ENCODE measurements at places on chromosomes 3 and 15.

DNA sequence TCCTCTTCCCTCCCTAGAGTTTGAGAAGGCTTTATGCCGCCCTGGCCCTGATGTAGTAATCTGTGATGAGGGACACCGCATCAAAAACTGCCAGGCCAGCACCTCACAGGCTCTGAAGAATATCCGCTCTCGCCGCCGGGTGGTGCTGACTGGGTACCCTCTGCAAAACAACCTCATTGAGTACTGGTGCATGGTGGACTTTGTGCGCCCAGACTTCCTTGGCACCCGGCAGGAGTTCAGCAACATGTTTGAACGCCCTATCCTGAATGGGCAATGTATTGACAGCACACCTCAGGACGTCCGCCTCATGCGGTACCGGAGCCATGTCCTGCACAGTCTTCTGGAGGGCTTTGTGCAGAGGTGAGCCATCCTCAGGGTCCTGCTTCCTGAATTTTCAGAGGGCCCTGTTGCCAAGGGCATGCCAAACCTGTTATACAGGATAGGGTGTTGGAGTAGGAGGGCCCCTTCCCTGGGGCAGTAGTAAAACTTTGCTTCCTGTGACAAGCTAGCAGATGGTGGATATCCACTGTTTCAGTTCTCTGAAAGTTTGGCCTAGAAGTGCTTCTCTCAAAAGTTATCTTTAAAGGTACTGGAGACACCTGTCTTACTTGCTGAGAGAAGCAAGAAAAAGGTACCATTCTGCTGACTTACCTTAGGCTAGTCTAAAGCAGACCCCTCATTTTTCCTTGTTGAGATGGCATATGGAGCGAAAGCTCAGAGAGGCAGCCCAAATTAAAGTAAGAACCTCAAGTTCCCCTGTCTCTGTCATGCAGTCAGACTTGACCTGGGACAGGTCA, 33.7 kb upstream of the TEX264 start:
- DNase-seq: no peak

DNA sequence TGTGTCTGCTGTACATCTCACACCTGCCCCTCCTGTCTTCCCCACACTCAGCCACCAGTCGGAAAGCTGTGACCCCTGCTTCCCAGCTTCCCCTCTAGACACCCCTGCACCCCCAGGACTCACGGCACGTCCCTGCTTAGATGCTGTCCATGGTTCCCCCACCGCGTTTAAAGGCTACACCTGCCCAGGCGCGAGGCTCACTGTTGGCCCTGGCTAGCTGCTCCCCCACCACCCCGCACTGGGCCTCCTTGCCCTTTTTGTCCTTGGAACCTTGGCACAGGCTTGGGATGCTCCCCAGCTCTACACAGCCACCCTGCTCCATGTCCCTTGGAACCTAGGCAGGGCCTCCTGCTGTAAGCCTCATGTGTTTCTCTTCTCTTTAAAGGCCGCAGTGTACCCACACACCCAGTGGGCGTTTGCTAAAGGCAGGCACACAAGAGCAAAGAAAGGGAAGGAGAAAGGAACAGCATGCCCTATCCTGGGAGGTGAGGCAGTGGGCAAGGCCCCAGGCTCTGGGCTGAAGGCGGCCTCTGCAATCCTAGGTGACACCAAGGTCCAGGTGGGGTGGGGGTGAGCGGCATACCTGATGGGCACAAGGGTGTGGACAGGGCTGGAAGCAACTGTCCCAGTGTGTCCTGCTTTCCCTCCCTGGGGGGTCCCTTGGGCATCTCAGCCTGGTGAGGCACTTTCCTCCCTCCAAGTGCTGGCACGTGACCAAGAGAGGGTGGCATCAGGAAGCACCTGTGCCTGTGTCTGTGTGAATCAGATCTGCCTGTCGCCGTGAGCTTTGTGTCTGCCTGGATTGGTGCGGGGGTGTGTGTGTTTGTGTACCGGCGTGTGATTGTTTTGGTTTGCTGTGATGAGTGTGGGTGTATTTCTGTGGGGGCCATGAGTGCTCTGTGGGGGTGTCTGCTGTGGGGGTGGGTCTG, 54.4 kb downstream of the TPRA1 start:
- DNase-seq: no peak

GRCh38 chr3:31968369-31968926, 12.6 kb downstream of the OSBPL10 start:
- DNase-seq: no peak

- no peak for DNase-seq
Observed at GRCh38 chr3:53166781-53167291, 5.8 kb downstream of the PRKCD start.

- DNase-seq: no peak
Observed at GRCh38 chr3:72274493-72275330, 489.8 kb upstream of the PROK2 start.

DNA sequence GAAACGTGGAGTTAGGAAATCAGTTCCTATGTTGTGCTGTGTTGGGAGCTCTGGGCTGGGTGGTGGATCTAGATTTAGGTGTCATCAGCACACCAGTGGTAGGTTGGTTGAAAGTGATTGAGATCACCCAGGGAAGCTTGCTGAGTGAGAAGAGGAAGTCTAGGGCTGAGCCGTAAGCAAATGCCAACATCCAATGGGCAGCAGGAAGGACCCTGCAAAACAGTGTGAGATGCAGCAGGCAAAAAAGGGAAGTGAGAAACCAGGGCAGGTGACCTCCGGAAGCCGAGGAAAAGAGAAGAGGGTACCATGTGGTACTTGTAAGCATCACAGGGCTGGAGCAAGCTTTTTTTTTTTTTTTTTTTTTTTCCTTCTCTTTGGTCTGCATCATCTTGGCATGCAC, 15.9 kb upstream of the COPG1 start:
- no peak for DNase-seq

DNA sequence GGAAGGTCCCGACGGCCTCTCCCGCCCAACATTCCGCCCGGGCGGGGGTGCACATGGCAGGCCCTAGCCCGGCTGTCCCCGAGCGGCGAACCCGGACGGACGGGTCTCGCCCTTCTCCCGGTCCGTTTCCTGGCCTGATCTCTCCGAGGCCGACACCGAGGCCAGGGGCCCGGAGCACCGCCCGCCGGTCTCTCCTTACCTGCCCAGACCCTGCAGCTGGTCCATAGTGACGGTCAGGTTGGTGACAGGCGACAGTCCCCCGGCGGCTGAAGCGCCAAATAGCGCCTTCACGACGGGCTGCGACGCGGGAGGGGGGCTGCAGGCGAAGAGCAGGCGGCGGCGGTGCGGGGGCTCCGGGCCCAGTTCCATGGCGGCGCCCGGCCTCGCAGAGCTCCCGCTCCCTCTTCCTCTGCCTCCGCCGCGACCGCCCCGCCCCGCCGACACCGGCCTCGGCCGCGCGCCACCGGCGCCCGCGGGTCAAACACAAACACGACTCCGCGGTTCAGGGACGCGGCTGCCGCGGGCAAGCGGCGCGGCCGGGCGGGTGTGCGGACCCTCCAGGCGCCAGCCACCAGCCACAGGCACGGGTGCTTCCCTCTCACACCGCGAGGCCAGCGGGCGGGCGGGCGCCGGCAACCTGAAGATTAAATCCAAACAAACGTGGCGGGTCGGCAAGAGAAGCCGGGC, 495 bp downstream of the CDC25A start:
- DNase-seq: peak; percentile 72

DNA sequence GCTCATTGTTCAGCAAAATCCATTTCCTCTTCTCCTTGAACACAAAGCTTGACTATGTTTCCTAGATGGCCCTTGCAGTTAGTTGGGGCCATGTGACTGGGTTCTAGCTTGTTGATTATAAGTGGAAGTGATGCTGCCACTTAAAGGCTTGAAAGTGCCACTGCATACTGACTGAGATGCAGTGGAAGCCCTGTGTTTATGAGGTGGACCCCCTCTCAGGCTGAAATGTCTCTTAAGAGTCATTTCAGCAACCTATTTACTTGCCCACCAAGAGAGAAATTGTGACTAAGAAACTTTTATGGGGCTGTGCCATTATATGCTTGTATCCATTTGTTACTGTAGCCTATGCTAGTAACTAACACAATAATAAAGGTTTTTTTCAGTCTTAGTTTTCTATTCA, 8.4 kb upstream of the ANP32A start:
- DNase-seq: no peak

DNA sequence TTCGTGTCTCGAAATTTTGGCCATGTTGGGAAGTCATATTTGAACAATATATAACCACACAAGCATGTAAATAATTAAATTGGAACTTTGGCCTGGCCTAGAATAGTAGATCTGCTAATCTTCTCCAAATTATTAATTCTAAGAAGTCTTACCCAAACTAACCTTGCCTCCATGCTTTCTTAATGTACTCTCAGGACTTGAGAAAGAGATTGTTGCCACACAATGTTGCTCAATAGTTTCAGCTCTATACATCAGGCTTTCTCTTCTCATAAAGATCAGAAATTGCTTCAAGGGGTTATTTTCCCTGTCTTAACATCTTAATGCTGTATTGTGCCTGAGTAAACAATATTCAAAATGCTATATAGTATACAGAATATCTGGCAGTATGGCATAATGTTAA, 202.7 kb upstream of the LRIG1 start:
- no peak for DNase-seq

DNA sequence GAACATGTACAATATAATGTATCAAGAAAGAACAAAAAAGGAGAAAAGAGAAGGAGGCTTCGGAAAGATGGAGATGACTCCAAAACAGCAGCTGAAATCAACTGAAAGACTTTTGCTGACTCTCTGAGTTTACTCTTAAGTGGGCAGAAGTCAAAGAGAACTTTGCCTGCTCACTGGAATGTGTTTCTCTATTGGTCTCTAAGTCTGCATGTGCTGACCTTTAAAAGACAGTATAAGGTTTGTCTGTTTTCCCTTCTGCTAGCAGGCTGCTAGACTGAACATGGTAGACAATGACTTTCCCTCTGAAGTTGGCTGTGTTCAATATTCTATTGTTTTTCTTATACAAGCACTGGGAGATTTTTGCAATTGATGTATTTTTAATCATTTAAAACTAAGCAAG, 7.2 kb upstream of the MAP4 start:
- DNase-seq: no peak

GRCh38 chr3:17806201-17806600, 63.8 kb upstream of the TBC1D5 start:
- no peak for DNase-seq

DNA sequence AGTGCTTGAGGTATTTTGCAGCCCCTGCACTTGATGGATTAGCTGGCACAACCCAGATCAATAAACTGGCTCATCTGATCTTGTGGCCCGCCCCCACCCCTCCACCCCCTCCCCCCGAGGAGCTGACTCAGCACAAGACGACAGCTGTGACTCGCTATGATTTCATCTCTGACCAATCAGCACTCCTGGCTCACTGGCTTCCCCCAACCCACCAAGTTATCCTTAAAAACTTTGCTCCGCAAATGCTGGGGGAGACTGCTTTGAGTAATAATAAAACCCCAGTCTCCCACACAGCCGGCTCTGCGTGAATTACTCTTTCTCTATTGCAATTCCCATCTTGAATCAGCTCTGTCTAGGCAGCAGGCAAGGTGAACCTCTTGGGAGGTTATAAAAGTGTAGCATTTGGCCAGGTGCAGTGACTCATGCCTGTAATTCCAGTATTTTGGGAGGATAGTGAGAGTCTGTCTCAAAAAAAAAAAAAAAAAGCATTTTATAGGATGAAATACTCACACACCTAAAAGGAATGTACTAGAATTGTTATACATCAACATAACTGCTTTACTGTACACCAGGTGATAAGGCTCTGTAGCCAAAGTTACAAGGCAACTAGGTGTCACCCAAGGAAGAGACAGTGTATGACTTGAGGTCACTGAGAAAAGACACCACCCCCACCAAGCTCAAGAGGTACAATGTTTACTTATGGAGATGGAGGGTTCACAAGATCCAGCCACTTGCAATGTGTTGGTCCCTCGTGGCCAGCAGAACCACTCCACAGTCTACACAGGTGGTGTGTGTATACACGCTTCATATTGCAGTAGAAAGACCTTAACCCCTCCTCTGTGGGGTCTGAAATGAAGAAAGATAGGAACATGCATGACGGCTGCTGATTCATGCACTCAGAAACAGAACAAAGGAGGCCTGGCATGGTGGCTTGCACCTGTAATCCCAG, 8.6 kb downstream of the ZNF445 start:
- DNase-seq: no peak

- peak; percentile 38 for DNase-seq
Observed at GRCh38 chr3:126153695-126154360, 26.6 kb downstream of the ALDH1L1 start.

DNA sequence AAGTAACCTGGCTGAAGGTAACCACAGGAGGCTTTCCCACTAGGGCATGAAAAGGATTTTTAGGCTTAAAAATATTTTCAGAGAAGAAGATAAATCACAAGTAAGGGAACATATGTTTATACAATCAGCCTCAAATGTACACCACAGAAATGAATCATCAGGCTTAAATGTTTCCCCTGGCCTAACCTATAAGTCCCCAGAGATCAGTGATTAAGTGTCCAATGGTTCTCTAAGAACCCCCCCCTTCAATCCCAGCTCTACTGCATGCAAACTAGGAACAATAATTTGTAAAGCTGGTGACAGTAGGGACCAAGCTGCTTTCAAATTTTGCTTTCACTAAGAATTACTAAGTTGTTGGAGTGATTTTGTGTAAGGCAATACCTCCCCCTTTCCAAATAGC, 431.6 kb upstream of the LMCD1 start:
- DNase-seq: no peak

DNA sequence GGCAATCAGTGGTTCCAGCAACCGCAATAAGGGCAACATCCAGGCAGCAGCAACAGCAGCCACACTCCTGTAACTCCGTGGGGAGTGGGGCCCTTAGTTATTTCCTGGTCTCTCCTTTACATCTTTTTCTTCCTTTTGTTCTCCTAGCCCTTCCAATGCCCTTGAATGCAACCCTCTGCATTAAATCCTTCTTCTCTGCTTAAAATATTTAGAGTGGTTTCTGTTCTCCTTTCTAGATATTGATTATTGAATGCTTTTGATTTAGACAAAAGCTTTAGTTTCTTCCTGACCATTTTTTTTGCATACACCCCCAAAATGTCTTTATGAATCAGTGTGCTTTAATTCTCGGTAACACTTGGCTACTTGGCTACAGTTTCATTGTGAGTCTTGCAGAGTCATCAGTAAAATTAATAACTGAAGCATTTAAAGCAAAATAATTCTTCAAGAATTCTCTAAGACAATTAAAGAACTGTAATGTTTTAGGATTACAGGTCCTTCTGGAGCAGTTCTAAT, 586.1 kb downstream of the MECOM start:
- DNase-seq: no peak

DNA sequence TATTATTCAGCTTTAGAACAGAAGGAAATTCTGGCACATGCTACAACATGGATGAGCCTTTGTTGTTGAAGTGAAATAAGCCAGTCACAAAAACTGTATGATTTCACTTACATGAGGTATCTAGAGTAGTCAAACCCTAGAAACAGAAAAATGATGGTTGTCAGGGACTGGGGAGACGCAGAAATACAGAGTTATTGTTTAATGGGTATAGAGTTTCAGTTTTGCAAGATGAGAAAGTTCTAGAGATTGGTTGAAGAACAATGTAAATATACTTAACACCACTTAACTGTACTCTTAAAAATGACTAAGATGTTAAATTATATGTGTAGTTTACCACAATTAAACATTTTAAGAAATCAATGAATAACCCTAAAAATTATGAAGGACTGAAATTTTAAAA, 15.8 kb downstream of the SPTSSB start:
- DNase-seq: no peak

GRCh38 chr3:107285197-107285596, 92.0 kb upstream of the CCDC54 start:
- DNase-seq: no peak
